ENCODE measurements at places on chromosomes 16 and 17.

DNA sequence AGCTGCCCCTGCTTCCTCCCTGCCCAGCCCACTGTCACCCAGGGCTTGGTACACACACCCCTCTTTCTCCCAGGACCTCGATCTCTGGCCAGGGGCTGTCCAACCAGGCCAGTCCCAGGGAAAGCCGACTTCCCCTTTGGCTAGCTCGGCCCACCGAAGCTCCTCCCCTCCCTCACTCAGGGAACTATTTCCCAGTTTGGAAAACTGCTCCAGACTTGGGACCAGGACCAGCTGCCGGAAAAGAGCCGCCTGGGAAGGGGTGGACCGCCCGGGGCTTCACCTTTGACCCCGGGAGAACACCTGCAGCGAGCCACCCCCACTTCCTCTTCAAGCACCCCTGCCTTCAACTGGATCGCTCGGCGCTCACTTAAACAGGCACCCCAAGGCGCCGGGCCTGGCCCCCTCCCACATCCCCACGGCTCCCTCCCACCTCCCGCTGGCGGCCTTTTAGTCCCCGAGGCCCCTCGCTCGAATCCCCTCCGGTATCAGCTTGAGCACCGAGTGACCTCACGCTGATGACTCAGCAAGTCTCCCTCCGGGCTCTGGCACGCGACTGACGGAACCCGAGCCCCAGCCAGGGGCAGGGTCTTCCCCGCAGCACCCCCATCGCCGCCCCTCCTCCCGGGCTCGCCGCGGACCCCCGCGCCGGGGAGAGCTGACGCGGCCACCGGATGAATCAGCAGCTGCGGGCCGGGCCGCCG is 934 bp downstream of the MAFG start:
- peak; percentile 74 for DNase-seq

GRCh38 chr16:6929868-6930267 is 402.8 kb upstream of the RBFOX1 start:
- DNase-seq: no peak

- DNase-seq: no peak
Measured at GRCh38 chr17:21299981-21300600, 15.6 kb downstream of the MAP2K3 start.

GRCh38 chr17:80070375-80071115 is 30.8 kb upstream of the GAA start:
- DNase-seq: no peak

GRCh38 chr16:47700857-47701587 is 239.9 kb downstream of the PHKB start:
- DNase-seq: no peak

- peak; percentile 73 for DNase-seq
Measured at GRCh38 chr17:43994272-43995149, 9.9 kb upstream of the NAGS start.

DNA sequence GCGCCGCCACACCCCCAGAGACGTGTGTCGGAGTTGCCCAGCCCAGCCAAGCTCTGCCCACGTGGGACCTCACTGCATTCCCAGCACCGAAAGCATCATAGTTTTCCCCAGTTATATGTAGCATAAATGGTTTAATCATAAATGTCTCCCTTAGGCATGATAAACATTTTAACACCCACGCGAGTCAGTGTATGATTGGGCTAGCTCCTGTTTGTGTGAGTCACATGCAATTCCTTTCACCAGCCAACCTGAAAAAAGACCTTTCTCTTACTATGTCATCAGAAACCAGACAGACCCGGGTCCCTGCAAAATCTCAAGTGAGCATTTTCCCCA is 9.2 kb downstream of the TAF1C start:
- no peak for DNase-seq

DNA sequence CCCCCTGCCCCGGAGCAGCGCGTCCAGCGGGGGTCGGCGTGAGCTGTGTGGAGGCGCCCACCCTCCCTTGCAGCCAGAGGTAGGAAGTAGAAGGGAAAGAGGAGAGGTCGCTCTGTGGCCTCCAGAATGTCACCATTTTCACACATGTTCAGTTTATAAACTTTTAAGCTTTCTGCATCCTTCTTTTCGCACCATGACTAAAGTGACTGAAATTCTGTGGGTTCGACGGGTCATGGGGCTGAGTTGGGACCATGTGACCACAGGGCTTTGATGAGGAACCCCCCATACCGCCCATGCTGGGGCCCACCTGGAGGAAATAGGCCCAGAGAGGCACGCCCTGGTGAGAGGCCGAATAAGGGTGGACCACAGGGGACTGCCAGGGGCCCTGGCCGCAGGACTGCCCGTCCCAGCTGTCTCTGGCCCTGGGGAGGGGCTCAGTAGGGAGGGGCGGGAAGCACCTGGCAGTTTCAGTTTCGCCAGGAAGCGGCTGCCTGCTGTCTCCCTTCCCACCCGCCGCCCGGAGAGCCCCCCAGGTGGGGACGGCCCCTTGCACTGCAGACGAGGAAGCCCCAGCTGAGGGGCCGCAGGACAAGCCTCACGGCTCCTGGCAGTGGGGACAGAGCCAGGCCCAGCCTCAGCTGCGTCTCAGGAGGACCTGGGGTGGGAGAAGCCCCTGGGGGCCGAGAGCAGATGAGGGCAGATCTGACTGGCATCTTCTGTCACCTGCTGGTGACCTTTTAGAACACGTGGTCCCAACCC is 9.0 kb downstream of the CBFA2T3 start:
- DNase-seq: no peak

DNA sequence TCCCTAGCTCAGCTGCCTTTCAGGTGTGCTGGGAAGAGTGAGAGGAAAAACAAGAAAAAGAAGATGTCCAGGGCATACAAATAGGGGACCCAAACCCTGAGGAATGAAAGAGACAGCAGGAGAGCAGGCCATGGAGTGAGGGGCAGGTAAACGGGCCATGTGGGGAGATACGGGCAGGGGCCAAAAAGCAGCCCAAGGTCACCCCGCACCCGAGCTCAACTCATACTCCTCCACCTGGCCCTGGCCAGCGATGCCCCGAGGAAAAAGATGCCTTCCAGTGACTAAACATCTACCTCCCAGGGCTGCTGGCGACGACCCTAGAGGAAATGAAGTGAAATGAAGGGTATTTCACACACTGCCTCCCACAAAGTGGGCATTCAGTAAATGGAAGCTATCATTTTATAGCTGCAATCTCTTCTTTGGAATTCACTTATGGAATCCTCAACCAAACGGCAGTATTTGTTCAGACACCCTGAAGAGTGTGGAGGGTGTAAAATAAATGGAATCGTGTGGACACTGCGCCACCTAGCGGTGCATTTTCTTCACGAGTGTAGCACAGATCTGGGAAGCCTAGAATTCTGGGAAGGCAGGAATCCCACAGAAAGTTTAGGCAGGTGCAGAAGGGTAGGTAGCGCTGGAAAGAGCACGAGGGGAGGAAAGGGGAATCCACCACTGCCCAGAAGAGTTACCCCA is 14.9 kb downstream of the ELAC2 start:
- peak; percentile 38 for DNase-seq

GRCh38 chr16:47664653-47665325 is 203.7 kb downstream of the PHKB start:
- no peak for DNase-seq

DNA sequence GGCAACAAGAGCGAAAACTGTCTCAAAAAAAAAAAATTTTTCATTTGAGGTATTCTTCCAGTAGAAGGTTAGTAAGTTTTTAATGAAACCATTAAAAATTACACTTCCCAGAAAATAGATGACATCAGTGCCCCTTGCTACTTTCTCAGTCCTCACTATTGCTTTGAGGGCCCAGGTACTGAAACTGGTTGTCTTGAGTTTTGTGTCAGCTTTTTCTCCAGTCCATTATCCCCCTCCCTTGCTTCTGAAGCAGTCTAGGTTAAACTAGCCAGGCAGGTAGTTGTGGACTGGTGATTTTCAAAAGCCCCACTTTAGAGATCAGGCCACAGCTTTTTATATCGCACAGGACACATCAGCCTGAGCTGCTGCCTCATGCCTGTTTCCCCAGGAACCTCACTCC is 10.9 kb downstream of the SMCR8 start:
- no peak for DNase-seq

DNA sequence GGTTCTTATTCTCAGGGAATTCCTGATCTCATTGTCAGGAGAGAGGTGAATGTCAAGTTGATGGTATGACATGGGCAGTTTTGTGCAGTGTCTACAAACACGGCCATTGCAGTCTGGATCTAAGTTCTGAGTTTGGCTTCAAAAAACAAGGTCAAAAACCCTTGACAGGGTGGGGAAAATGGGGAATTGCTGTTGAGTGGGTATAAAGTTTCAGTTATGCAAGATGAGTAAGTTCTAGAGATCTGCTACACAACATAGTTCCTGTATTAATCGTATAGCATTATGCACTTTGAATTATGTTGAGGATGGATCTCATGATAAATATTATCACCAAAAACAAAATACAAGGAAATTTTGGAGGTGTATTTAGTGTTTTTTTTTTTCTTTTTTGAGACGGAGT is 36.6 kb upstream of the CARMIL2 start:
- DNase-seq: peak; percentile 34
